Aorta (tissue), 5 donors: ENCODE measurements at places on chromosomes 5 and 9.

GRCh38 chr9:108591121-108591520, 264.7 kb downstream of the ACTL7B start:
- no peak for DNase-seq

DNA sequence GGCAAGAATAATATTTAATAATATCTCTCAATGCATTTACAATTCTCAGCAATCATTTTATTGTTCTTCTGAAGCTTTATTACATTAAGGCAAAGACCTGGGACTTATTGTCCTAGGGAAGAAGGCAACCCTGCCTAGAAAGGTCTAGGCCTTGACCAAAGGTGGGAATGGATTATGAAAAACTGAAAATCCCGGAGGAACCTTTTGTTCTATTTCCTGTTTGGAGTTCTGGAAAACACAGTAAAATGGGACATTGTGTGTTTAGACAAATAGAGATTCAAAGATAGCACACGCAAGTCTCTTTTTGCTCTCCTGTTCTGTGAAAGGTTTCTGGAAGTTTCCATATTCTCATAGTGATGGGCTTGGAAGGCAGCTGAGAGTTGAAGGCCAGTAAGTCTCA, 31.1 kb downstream of the BAAT start:
- DNase-seq, result no peak

DNA sequence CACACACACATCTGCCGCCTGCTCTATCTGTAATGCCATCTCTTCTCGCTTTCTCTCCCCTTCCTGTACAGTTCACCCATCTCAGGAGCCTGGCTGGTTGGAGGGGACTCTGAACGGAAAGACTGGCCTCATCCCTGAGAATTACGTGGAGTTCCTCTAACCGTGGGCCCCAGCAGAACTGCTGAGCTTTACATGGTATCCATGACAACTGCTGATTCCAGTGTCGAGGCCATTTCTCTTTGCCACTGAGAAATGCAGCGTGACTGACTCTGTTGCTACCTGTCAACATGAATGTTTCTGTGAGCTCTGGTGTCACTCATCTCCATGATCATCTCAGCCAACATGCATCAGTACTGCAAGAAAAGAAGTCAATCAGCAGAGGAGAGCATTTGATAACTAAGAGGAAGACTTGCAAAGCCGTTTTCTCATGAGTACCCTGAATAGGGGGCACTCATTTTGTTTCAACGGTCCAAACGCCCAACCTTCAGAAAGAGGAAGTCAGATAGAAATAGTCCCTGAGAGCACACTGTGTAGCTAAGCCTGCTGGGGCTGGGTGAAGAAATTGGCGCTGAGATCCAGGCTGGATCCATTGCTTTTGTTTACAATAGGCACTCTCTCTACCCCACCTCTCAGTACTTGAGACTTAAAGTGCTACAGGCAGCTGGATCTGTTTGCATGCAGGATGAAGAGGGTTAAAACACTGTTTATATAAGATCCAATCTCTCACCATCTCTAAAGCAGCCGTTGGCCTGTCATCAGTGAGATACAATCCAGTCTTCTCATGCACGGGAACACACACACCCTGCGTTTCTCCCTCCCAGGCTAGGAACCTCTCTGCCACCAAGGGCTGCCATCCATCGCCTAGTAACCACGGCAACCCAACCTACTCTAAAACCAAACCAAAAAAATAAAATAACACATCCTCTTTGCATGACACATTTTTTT, 180.9 kb downstream of the NR3C1 start:
- DNase-seq, result no peak

GRCh38 chr5:122780296-122780695, 5.4 kb downstream of the SNX2 start:
- no peak for DNase-seq

DNA sequence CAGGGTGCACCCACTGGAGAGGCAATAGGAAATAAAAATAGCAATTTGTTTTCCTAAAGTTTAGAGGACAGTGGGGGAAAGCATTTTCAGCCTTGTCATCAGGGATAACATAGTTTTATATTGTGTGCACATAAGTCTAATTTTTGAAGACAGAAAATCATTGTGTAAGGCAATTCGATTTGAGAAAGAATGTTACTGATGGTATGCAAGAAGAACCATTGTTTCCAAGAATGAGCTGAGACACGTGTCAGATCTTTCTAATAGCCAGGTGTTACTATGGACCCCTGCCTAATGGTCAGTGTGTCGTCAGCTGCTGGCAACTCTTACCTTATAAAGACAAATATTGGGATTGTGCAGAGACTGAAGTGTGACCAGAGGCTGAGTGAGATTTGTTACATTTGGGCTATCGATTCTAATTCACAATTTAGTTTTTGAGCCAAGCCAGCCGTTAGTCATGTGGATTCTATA, 67.1 kb upstream of the PPP2R2B start:
- DNase-seq, result no peak

GRCh38 chr9:15086156-15086763, 176.0 kb upstream of the FREM1 start:
- no peak for DNase-seq

DNA sequence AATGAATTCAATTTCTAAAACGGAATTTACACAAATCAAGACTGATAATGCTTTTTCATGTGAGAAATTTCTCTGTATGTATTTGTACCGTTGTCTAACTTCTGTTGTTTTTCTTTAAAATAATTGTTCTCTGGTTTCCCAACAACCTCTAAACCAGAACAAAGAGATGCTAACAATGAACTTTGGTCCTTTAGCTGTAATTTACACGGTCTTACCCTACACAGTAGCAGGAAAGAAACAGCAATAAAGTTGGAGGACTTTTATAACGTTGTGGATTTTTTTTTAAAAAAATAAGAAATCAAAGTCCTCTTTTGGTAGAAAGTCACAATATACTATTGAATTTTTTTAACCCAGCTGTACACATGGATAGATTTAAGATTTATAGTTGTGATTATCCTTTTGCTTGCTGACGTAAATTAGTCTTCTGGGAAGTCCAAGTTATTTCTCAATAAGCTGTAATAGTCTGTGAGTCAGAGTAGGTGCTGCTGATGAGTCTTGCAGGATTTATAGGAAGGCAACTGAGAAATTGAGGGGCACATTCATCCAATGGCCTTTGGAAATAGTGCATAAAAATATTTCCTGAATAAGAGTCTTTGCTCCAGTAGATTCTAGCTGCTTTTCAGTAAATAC, 76.8 kb upstream of the PCSK1 start:
- DNase-seq, result no peak

DNA sequence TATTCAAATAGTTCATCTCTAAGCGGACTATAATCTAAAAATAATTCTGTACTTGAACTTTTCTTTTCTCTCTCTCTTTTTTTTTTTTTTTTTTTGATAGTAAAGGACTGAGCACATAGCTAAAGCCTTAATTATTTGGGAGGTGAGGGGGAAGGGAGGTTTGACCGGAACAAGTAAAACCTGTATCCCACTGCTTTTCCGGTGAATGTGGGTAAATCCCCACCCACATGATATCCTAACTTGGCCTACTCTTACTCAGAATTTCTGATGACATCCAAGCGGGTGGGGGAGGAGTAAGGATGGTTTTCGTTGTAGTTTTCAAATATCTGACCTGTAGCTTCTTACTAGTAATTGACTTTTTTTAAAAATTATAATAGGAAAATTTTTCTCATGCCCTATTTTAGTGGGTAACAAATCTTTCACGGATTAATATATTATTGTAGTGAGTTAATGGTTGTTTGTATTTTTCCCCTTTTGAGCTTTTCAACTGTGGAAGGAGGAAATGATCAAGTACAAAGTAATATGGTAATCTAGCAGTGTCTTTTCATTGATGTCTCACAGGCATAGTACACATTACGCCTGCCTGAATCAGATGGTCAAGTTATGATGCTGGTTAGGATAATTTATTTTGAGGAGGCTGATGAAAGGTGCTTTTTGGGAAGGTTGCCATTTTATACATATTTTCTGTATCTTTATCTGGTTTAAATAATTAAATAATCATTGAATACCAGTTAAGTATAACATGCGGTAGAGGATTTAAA, 2.2 kb upstream of the ELL2 start:
- DNase-seq, result no peak

GRCh38 chr5:171755354-171755821, 30.2 kb upstream of the SMIM23 start:
- no peak for DNase-seq

- DNase-seq, result no peak
Observed at GRCh38 chr9:137074657-137075274, 2.6 kb upstream of the UAP1L1 start.

- DNase-seq, result peak; percentile 76
Observed at GRCh38 chr9:114551750-114552685, 35.6 kb upstream of the ATP6V1G1 start.
